ENCODE measurements at places on chromosomes 6 and 20. TPM values are rescaled to one million over a fixed set of nuclear protein-coding genes. Genes with fewer than 3 reads are reported as not detected.

Gene LY6G6D
- not detected for total RNA-seq

Gene ARMH2
- 0.44 TPM for total RNA-seq

DNA sequence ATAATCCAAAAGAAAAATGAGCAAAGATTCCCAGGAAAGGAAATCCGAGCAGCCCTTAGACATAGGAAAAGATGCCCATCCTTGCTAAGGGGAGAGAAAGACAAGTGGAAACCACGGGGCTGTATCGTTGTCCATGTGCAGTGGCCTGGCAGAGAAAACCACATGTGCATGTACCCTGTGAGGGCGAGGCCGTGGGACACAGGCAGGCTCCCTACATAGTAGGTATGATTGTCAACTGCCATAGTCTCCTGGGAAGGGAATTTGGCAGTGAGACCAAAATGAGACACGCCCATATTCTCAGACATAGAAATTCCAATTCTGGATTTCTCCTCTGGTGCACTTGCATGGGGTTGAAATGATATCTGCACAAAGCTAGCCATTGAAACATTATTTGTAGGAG is 169.7 kb upstream of the SALL4 start:
- no peak for DNase-seq

- no peak for DNase-seq
These were observed 70.6 kb downstream of the SMPDL3A start for GRCh38 chr6:122859676-122860075.

Gene ZBTB12
- 0.27 TPM for total RNA-seq

DNA sequence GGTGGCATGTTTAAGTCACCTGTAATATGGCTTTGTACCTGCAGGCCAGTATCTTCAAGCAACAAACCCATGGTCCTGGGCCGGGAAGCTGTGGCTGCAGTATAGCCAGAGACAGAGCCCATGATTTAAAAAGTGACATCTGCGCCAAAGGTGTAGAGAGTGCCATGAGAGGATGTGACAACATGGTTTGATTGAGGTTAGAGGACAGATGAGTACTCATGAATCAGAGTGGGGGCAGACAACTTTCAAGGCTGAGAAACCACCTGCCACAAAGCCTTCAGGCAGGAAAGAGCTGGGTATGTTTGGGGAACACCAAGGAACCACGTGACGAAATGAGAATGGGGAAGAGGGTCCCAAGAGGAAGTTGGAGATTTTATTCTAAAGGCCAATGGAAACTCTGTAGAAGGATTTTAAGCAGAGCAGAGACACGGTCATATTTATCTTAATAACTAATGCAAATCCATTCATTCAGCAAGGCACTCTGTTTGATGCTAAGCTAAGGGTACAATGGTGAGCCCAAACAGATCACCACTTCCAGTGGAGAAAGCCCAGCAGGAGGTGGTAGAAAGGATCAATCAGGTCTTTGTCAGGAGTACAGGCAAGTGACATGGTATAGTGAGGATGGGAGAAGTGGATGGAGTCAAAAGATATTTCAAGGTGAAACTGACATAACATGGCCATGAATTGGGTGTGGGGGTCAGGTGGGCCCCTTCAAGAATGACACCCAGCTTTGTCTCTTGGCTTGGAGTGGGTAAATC is 3.4 kb upstream of the MICAL1 start:
- DNase-seq = peak; percentile 85

Gene SNAP25
- total RNA-seq = not detected

Gene SLC22A16
- total RNA-seq = not detected

DNA sequence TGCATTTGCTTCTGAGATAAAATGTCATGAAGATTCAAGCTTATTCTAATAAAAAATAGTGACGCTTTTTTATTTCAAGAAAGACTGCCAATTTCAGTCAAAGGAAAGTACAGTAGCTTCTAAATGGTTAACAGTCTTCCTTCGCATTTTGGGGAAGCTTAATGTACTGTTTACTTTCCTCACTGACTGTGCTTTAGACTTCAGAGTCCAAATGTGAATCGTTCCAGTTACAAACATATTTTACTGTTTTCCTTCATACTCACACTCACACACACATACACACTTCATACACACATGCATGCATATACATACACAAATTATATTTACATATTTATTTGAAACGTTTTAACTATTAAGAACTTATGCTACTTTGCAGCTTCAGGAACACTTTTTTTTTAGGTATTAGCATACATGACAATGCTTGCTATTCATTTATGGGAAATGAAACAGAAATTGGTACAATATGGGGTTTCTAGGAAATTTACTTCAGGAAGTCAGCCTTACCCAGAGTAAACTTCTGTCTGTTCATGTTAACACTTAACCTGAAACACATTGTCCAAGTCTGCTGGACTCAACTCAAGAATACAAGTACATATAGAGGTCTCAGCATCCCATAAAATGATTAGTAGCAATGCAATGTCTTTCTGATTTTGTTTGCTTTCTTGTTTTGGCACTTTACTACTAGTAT is 145.4 kb downstream of the RPS12 start:
- DNase-seq = no peak

Gene MARCKS
- total RNA-seq = 0.50 TPM

DNA sequence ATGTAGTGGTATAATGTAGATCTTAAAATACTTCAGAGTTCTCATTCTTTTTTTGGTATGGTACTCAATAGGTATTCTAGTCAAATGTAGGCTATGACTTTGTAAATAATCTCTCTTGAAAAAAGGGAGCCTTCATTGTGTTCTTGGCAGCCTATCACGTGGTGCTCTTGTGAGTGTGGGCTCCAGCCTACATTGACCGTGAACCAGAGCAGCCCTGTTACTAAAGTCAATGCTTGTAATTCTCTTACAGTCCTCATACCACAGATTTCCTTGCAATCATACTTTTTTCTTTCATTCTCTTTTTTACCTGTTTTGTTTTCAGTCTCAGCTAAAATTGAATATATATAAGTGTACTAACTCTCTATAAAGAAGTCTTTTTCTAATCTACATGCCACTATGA is 31.1 kb downstream of the ARID1B start:
- DNase-seq = no peak

All from CD8-positive, alpha-beta T cell (primary cell).